ENCODE measurements at places on chromosomes 1 and 21.

DNA sequence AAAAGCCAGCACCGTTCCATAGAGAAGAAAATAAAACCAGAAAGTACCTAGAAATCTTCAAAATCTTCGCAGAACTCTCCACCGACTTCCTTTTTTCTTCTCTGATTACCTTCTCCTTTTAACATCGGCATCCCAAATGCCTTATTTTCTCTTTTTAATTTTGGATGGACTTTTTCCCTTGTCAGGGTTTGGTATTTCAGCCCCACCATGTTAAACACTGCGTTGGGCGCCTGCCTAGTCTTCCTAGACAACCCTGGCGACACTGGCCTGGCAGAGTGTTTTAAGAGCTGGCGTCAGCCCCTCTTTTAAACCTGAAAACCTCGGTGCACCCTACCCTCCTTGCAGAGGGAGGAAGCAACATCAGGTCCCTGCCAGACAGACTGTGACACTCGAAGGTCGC lies 66.0 kb upstream of the EFHD2 start:
- no peak for DNase-seq

DNA sequence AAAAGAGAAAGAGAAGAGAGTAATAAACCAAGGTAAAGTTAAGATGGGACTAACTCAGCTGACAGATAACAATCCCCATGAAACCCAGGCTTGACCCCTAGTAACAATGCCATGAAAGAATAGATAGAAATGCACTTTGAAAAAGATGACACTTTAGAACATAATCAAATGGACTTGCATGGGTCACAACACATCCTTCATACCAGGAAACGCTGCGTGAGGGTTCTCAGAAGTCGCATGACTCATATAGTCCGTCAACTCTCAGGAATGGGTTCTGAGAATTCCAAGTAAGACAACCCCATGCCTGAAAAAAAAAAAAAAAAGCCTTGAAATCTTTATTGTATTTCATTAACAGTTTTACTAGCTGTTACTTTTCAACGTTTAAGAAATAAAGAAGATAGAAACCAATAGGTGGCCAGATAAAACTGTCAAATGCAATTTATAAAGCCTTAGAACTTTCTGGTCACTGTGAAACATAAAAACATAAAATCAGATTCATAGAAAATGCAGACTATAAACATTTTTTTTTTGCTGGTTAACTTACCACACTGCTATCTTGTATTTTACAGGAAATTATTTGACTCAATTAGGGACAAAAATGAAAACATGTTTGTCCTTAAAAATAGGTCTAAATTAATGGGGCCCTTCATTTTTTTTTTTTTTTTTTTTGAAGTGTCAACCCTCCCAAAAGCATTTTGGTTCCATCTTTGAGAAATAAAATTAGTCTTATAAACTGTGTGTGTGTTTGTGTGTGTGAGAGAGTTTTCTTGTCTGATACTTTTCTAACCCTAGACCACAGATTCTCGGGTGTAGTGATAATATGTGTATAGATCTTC lies 202.1 kb downstream of the NCAM2 start:
- DNase-seq, result no peak

GRCh38 chr21:41890355-41890754 lies 11.2 kb upstream of the PRDM15 start:
- no peak for DNase-seq

DNA sequence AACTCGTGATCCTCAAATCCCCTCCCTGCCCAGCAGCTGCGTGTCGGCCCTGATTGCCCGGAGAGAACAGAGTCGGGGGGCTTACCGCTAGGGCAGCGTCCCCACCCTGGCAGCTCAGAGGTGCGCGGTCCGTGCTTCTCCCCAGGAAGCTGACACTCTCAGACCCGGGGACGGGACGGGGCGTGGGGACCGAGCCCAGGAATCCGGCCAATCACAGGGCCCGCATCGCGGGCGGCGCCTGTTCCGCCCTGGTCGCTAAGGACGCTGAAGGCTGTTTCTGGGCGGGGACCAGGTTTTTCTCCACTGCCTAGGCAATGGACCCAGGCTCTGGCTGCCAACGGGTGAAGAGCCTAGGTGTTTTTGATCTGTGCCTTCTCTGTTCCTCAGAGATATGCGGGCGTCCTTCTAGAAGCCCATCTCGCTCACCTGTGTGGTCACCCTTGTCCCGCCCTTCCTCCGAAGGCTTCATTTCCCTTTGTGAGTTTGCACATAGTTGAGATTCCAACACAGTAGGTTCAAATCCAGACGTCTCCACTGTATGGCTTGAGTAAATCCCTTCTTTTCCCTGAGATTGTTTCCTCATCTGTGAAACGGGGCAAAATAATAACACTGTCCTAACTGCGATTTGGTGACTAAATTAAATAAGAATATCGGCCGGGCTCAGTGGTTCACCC lies at the start of gene C1orf87:
TSS of gene C1orf87 (minus strand) at position 166 of the 674 bp plus-strand sequence. CDS start 1,127 bp downstream, outside the sequence.
- no peak for DNase-seq

GRCh38 chr1:175078629-175079028 lies 11.0 kb downstream of the TNN start:
- no peak for DNase-seq

GRCh38 chr1:230827801-230828200 lies 40.5 kb downstream of the C1orf198 start:
- DNase-seq, result no peak

Data from CD4-positive, alpha-beta T cell treated with Interleukin-1 beta for 1 hour (primary cell).